ENCODE measurements at places on chromosomes 5 and 9. TPM values are rescaled to one million over a fixed set of nuclear protein-coding genes. Genes with fewer than 3 reads are reported as not detected.

The PCDHGA6 gene
- polyA plus RNA-seq, result 2.4 TPM

The LRRC8A gene
- 69.4 TPM for polyA plus RNA-seq

The CARTPT gene
- polyA plus RNA-seq, result 7.9 TPM

The AK6 gene
- 32.2 TPM for polyA plus RNA-seq

The ELOVL7 gene
- 6.5 TPM for polyA plus RNA-seq

The KCTD16 gene
- 4.0 TPM for polyA plus RNA-seq

The C9orf152 gene
- 0.27 TPM for polyA plus RNA-seq

The STC2 gene
- polyA plus RNA-seq, result 9.1 TPM

The ALDH1A1 gene
- 31.0 TPM for polyA plus RNA-seq

The LARP1 gene
- 86.7 TPM for polyA plus RNA-seq

The FAM221B gene
- polyA plus RNA-seq, result not detected

The SARDH gene
- 4.7 TPM for polyA plus RNA-seq

The SLC30A5 gene
- polyA plus RNA-seq, result 16.3 TPM

The TAL2 gene
- polyA plus RNA-seq, result 2.8 TPM

The ANKRD31 gene
- not detected for polyA plus RNA-seq

The PCDHA11 gene
- 17.7 TPM for polyA plus RNA-seq

The IL4 gene
- not detected for polyA plus RNA-seq

The SPAG8 gene
- polyA plus RNA-seq, result 3.3 TPM

The NEURL1B gene
- 40.1 TPM for polyA plus RNA-seq

The LCN6 gene
- not detected for polyA plus RNA-seq

The PCDHB7 gene
- polyA plus RNA-seq, result 1.3 TPM

The CHSY3 gene
- polyA plus RNA-seq, result 0.53 TPM
